ENCODE measurements at places on chromosomes 11 and 22. TPM values are rescaled to one million over a fixed set of nuclear protein-coding genes. Genes with fewer than 3 reads are reported as not detected.

DNA sequence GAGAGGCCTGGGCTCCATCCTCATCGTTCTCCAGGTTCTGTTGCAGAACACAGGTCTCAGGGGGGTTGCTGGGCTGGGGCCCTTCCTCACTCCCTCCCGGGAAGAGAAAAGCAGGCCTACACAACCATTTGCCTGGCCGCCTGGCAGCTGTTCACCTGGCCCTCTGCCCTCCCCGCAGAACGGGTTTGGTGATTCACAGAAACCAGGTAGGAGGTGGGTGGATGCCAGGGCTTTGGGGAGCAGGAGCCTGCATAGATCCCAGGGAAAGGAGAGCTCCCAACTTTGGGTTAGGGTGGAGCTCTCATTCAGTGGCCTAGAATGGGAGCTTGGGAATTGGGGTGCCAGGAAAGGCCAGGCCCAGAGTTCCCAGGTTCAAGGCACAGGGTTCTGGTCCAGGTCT lies 995 bp downstream of the TMEM134 start:
- H3K4me1 ChIP-seq: peaks cover 10% of the 10 kb centered on the region
- H3K27me3 ChIP-seq: peaks cover 4% of the 10 kb centered on the region
- H3K4me3 ChIP-seq: peak overlapping the region; percentile 88
- H3K27ac ChIP-seq: no peak overlapping the region

The INSC gene
- 0.23 TPM for total RNA-seq

The ACTN3 gene
- total RNA-seq: 0.21 TPM

The PIH1D2 gene
- 2.5 TPM for total RNA-seq

- no peak overlapping the region for H3K4me3 ChIP-seq
- H3K36me3 ChIP-seq: no peaks in the 10 kb centered on the region
- peaks cover 2% of the 10 kb centered on the region for H3K27me3 ChIP-seq
- peaks cover 4% of the 10 kb centered on the region for H3K4me1 ChIP-seq
- no peak for DNase-seq
- no peak overlapping the region for H3K27ac ChIP-seq
Measured at GRCh38 chr11:113531575-113532451, 56.6 kb upstream of the DRD2 start.

The DNAL4 gene
- 20.2 TPM for total RNA-seq

GRCh38 chr22:39177456-39177775 lies 24.9 kb upstream of the CBX7 start:
- H3K4me1 ChIP-seq: peaks cover 51% of the 10 kb centered on the region
- DNase-seq: no peak
- no peaks in the 10 kb centered on the region for H3K36me3 ChIP-seq
- peaks cover 18% of the 10 kb centered on the region for H3K27me3 ChIP-seq

The OR10A2 gene
- total RNA-seq: not detected

DNA sequence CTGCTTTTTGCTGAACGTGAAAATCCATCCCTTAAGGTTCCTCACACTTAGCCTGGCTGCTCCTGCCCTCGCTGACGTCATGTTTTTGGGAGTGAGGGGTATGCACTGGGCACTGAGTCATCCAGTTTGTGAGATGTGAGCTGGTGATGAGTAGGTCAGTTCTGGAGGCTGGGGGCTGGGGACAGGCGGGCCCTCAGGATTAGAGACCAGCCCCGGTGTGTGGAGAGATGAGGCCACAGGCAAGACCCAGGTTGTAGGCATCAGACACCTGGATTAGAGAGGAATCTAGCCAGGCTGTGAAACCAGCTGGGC lies 9.2 kb downstream of the KCNC1 start:
- no peak overlapping the region for H3K27ac ChIP-seq
- H3K27me3 ChIP-seq: peaks cover 9% of the 10 kb centered on the region
- no peaks in the 10 kb centered on the region for H3K36me3 ChIP-seq
- no peak for DNase-seq
- H3K4me1 ChIP-seq: no peaks in the 10 kb centered on the region

- H3K36me3 ChIP-seq: no peaks in the 10 kb centered on the region
- H3K27ac ChIP-seq: no peak overlapping the region
- DNase-seq: no peak
- peaks cover 3% of the 10 kb centered on the region for H3K27me3 ChIP-seq
- no peaks in the 10 kb centered on the region for H3K4me1 ChIP-seq
Measured at GRCh38 chr11:33651990-33652389, 48.6 kb downstream of the C11orf91 start.

The OR51I1 gene
- 1.2 TPM for total RNA-seq

The OR56A1 gene
- 0.03 TPM for total RNA-seq

The CAVIN3 gene
- total RNA-seq: 91.0 TPM

DNA sequence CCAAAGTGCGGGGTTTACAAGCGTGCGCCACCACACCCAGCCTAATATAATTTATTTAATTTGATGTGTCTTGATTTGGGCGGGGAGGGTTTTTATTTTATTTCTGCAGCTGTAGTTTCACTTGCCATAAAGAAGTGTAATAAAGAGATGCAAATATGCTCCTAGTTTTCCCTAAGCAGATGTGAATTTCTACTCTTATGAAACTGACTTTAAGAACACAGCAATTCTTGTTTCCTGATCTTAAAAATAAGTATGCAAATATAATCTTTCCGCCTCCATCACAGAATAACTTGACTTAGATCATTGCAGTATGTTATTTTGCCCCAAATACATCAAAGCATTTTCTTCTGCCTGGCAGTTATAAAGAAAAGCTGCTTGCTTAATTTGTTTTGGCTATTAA lies 4.4 kb downstream of the SPCS2 start:
- DNase-seq: no peak
- no peak overlapping the region for H3K27ac ChIP-seq
- H3K36me3 ChIP-seq: no peaks in the 10 kb centered on the region
- peaks cover 30% of the 10 kb centered on the region for H3K4me1 ChIP-seq
- H3K27me3 ChIP-seq: peaks cover 1% of the 10 kb centered on the region

DNA sequence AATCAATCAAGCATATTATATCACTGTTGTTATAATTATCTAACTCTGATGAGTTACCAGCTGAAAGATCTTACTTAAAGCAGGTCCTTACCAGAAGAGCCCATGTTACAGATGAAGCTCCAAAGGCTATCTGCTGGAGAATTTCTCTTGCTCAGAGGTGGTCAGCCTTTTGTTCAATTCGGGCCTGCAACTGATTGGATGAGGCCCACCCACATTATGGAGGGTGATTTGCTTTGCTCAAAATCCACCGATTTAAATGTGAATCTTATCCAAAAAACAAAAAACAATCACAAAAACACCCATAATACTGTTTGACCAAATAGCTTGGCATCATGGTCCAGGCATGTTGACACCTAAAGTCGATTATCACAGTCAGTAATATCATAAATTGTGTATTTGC lies 348.6 kb upstream of the ANO3 start:
- no peak overlapping the region for H3K27ac ChIP-seq
- no peaks in the 10 kb centered on the region for H3K27me3 ChIP-seq
- H3K4me1 ChIP-seq: no peaks in the 10 kb centered on the region
- H3K4me3 ChIP-seq: no peak overlapping the region
- H3K36me3 ChIP-seq: no peaks in the 10 kb centered on the region

- peak overlapping the region; percentile 78 for H3K27ac ChIP-seq
- H3K4me1 ChIP-seq: peaks cover 46% of the 10 kb centered on the region
- H3K27me3 ChIP-seq: peaks cover 11% of the 10 kb centered on the region
- DNase-seq: peak; percentile 52
Measured at GRCh38 chr22:38706101-38706900, 557 bp downstream of the GTPBP1 start.

GRCh38 chr11:75982309-75982708 lies 167.3 kb downstream of the UVRAG start:
- DNase-seq: no peak
- H3K36me3 ChIP-seq: no peaks in the 10 kb centered on the region
- H3K27ac ChIP-seq: no peak overlapping the region
- peaks cover 3% of the 10 kb centered on the region for H3K4me1 ChIP-seq
- no peak overlapping the region for H3K4me3 ChIP-seq

DNA sequence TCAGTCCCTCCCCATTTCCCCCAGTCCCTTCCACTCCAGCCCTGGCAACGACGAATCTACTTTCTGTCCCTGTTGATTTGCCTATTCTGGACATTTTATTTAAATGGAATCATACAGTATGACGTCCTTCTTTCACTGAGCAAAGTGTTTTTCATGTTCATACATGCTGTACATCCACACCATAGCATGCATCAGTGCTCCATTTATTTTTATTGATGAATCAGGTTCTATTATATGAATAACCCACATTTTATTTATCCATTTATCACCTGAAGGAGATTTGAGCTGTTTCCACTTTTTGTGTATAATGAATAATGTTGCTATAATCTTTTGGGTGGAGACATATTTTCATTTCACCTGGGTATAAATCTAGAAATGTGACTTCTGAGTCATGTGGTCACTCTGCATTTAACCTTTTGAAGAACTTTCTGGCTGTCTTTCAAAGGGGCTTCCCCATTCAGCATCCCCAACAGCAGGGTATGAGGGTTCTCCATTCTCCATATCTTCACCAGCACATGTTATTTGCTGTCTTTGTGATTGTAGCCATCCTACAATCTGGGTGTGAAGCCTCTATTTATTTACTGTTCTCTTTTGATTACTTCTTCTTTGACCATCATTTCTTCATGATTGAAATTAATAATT lies 531.7 kb downstream of the ETS1 start:
- no peak for DNase-seq
- no peak overlapping the region for H3K27ac ChIP-seq
- no peaks in the 10 kb centered on the region for H3K36me3 ChIP-seq
- H3K4me1 ChIP-seq: peaks cover 20% of the 10 kb centered on the region
- no peak overlapping the region for H3K4me3 ChIP-seq

The ANGPTL5 gene
- not detected for total RNA-seq

The NXF1 gene
- total RNA-seq: 50.8 TPM

The KCNJ11 gene
- 0.46 TPM for total RNA-seq

Data from endothelial cell (in vitro differentiated cells).